Activated CD4-positive, CD25-positive, alpha-beta regulatory T cell treated with anti-CD3 and anti-CD28 coated beads, Interleukin-2, amount 50 U/mL, for 24 hours (primary cell): ENCODE measurements at places on chromosomes 1 and 21.

GRCh38 chr1:46522184-46522968, 29.1 kb downstream of the KNCN start:
- peak; percentile 95 for ATAC-seq

DNA sequence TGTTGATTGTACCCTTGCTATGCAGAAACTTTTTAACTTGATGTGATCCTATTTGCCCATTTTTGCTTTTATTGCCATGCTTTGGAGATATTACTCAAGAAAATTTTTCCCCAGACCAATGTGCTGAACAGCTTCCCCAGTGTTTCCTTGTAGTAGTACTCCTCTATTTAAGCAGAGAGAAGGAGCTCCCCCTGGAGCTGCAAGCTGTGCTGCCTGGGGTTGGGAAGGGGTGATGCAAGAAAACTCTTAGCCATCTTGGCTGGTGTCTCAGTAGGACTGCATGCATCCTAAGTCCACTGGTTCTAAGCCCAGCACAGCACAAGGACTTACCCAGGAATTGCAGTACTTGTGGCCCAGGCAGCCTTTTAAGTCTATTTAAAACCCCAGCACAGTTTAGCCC, 121.6 kb downstream of the NTMT2 start:
- ATAC-seq = no peak

DNA sequence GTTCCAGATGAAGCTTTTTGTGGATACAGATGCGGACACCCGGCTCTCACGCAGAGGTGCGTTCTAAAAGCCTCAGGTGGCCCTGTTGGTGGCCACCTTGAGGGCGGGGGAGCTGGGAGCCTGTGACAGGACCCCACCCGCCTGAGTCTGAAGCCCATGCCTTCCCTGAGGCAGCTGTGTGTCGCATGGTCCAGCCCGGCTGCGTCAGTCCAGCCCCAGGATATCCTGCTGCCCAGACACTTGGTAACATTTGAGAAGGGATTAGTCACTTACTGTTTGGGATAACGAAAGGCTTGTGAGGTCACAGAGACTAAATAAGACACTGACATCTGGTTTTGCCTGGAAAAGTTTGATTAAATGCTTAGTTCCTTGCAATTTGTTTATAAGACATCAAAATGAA, 68.9 kb downstream of the UCK2 start:
- ATAC-seq = no peak

DNA sequence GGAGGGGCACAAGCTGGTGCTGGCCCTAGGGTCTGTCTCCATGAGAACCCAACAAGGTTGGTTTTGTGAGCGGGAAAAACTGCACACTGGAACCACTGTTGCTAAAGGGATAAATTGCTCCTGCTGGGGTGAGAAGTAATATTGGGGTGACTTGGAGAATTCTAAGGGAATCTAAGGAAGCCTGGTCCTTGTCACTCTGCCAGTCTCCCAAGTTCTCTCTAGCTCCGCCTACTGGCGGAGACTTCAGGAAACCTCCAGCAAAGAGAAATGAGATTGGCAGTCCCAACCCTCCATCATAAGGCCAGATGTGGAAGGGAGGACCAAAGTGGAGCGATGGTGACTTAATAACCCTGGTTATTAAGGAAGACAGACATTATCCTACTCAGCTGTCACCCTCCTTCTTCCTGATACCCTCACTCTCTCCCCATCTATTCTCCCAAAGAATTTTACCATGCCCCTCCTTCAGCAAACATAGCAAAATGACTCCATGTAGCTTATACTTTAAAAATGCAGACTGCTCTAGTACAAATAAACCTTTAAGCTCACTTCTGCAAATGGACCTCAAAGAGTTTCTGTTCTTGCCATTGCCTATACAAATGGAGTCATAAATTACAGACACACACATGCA, 2.7 kb downstream of the LCE1F start:
- ATAC-seq = no peak

GRCh38 chr1:156684227-156684782, 7.1 kb upstream of the NES start:
- ATAC-seq = peak; percentile 48

DNA sequence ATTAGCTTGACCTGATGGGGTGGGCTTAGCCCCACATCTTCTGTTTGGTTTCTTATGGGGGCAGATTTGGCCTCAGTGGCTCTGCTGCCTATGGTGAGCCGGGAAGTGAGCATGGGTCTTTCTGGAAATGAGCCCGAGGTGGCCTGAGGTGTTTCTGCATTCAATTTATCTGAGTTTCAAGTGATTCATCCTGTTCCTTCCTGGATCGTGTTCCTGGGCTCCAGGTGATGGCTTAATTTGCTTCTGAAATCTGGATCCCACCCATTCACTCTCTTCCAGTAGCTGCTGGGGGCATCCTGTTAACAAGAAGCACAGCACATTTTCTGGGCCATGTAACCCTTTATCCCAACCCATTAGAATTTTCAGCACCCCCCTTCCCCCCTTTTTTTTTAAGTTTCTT, 324.6 kb downstream of the CAMTA1 start:
- ATAC-seq = no peak

DNA sequence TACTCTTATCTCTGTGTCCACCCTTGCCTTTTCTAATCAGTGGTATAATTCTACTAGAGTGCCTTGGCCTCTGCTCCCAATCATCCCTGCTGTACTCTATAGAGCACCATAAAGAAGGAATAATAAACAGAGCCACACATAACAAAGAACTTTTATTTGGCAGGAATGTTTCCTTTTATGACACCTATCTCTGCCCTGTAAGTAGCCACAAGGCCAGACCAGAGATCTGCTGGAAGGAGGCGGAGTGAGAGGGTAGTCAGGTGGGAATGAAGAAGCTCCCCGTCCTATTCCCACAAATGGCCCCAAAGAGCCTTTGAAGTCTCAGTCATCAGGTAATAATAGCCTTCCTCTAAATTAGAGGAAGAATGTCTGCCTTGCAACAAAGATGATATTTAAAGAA, 32.7 kb downstream of the WLS start:
- no peak for ATAC-seq

DNA sequence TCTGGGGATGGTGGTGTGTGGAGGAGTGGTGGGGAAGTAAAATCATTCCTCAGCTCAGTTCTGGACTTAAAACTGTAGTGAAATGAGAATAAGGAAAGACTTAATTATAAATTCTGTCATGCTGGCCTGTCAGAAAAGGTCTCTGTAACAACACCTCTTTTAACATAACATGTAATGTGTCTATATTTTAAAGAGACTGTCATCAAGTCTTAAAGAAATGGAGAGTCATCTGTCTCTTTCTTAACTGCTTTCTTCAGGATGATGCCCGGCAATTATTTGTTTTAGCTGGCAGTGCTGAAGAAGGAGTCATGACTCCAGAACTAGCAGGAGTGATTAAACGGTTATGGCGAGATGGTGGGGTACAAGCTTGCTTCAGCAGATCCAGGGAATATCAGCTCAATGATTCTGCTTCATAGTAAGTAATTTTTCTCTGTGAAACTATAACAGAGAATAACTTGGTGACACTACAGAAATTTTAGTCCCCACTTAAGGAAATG, 30.6 kb downstream of the GNAI3 start:
- no peak for ATAC-seq

GRCh38 chr1:4269330-4269729, 369.3 kb upstream of the C1orf174 start:
- no peak for ATAC-seq
